Fibroblast of skin of left quadriceps (primary cell): ENCODE measurements at places on chromosomes 7 and 10.

- no peak for DNase-seq
Measured at GRCh38 chr7:133860628-133861335, 266.4 kb upstream of the LRGUK start.

GRCh38 chr10:122421054-122421625 lies 33.3 kb upstream of the ARMS2 start:
- no peak for DNase-seq

- no peak for DNase-seq
Measured at GRCh38 chr7:55992346-55992745, 28.0 kb downstream of the NIPSNAP2 start.

GRCh38 chr7:90768301-90768700 lies 172.2 kb downstream of the CDK14 start:
- DNase-seq: no peak

DNA sequence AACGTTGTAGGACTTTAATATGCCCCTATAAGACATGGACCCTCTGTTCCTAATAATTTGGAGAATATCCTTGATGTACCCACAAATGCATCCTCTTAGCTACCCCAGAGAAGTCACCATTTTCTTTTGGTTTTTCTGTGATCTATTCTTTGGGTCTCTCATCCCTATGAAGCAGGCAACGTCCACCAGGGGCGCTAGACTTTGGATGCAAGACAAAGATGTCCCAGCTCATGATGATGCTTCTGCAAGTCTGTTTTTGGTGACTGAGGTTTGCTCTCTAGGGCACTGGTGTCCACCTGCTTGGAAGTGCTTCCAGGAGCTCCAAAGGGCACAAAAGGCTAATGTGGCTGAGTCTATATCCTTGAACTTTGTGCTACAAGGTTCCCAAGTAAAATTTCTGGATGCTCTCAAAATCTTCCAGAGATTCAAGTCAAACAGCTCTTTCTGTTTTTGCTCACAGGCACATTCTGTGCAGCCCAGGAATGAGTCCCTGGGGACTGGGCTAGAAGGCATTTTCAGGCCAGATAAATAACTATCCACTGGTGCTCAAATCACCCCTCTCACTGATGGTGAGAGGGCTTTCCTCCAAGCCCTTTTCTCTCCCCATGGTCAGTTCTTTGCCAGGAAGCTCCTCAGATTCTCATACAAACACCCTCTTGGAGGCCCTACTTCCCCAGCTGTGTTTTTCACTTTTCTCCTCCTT lies 166.4 kb downstream of the C7orf25 start:
- no peak for DNase-seq

- no peak for DNase-seq
Measured at GRCh38 chr7:74115326-74115725, 31.7 kb downstream of the LIMK1 start.

- no peak for DNase-seq
Measured at GRCh38 chr10:114061789-114062188, 18.1 kb downstream of the ADRB1 start.

- DNase-seq: no peak
Measured at GRCh38 chr10:74949843-74950765, 123.7 kb downstream of the KAT6B start.

DNA sequence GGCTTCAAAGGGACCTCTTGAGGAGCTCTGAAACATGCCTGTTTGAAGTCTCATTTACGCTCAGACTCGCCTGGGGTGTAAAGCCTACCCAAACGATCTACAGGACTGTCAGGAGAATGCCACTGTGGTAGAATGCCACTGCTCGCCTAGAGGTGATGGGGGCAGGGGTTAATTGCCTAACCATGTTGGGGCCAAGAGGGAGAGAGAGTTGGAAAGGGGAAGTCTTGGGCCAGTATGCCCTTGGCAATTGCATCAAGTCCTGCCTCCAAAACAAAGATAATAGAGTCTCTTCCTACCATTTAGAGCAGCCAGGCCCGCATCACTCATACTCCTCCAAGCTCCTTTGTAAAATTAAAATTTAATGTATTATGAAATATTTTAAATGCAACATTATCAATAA lies 25.2 kb downstream of the CDK1 start:
- DNase-seq: no peak

DNA sequence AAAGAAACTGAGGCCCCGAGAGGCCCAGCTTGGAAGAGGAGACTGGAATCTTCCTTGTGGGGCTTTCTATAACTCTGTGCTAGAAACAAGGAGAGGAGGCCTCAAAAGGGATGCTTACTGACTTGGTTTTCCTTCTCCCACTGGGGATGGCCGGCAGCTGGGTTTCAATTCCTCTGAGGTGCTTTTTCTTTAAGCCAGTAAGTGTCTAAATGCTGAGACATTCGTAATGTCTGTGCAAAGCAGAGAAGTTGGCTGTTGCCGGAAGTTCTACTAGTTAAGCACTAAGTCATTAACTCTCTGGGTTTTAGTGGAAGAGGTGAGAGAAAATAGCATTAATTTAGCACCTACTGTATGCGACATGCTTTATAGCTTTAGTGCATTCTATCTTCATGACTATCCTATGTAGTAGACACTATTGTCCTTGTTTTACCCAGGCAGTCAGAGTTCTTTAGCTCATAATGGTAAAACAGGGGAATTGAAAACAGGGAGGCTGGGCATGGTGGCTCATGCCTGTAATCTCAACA lies 135.2 kb downstream of the RGS10 start:
- no peak for DNase-seq

DNA sequence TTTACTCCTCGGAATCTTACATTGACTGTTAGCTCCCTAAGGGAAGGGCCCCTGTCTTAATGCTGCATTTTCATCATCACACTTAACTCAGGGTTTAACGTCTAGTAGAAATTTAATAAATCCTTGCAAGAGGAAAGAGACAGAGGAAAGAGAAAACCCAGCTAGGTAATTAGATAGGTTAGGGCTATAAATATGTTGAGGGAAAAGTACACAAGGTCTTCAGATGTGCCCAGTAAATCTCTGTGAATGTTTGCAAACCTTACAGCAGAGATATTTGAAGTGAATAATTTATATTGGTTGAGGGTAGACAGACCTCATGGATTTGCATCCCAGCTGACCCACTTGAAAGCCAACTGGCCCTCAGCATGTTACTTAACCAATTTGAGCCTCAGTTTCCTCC lies 315.5 kb upstream of the NPVF start:
- no peak for DNase-seq
